T1000 (cell line): ENCODE measurements at places on chromosomes 5 and 9.

DNA sequence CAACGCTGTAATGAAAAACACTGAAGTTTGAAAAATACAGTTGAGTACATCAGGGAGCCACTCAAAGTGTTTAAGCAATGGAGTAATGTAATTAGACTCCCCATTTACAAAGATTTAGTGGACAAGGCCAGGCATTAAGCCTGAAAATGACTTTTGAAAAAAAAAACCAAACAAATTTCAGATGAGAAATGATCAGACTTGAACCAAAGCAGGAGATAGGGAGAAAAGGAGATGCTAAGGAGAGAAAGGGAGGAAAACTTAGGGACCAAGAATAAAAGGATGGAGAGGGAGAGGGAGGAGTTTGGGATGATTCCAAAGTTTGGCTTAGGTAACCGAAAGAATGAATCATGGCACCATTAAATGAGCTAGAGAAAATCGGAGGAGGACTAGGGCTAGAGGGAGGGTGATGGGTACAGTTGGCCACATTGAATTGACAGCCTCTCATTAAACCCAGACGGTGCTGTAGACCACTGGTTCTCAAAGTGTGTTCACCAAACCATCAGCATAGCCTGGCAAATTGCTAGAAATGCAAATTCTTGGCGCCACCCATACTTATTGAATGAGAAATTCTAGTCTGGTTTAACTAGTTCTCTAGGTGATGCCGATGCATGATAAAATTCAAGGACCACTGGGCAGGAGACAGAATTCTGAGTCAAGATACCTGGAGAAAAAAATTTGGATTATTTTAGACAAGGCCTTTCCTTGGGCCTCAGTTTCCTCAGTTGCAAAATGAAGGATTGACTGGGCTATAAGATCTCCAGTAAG lies 6.2 kb upstream of the CPEB4 start:
- no peak for DNase-seq

DNA sequence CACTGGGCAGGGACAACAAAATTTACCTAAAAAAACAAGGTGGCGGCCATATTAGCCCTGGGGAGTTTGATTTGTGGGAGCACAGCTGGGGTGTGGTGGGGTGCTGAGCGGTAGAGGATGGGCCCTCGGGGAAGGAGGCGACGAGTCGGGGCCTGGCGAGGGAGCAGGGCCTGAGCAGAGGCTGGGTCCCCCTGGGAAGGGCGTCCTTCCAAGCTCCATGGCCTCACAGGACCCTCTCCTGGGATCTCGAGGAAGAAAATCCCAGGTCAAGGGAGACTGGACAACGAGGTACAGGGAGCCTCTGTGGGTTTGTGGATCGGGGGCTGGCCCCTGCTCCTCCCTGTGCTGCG lies 165.5 kb downstream of the CACNA1B start:
- no peak for DNase-seq

DNA sequence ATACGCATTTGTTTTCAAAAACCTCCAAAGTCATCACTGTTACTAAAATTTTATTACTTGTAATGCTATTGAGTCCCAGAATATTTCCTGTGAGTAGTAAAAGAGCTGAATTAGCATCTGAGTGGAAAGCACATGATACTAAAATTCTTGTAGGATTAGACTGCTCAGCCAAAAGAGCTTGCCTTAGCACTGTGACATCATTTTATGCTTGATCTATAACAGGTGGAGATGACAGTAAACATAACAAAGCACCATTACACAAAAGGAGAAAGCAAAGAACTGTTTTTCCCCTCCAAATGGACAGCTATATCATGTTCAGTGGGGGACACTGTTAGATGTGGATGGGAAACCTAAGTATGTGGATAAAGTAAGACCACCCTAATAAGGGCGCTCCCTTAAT lies 5.8 kb upstream of the JAK2 start:
- no peak for DNase-seq

- no peak for DNase-seq
Observed at GRCh38 chr9:95937131-95937530, 61.6 kb downstream of the ERCC6L2 start.

DNA sequence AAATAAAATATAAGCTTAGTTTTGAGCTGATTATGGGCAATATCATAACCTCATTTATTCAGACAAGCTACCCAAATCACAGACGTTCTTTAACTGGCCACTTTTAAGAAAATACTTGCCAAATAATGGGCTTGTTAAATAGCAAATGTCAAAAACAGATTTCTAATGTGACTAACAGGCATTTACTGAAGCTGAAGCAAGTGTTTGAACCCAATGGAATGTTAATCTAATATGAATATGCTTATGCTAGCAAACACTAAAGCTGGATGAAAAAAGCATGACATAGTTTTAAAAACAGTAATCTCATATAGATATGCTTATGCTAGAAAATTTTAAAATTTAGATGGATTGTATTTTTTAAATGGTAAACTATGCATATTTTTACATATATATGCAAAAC lies 411.6 kb upstream of the PTGER4 start:
- no peak for DNase-seq
